ENCODE measurements at places on chromosomes 3 and 15.

- no peak for DNase-seq
These were observed 338.5 kb downstream of the PTPRG start for GRCh38 chr3:61899700-61900462.

GRCh38 chr3:123143669-123144411, 57.9 kb upstream of the SEC22A start:
- DNase-seq: no peak

DNA sequence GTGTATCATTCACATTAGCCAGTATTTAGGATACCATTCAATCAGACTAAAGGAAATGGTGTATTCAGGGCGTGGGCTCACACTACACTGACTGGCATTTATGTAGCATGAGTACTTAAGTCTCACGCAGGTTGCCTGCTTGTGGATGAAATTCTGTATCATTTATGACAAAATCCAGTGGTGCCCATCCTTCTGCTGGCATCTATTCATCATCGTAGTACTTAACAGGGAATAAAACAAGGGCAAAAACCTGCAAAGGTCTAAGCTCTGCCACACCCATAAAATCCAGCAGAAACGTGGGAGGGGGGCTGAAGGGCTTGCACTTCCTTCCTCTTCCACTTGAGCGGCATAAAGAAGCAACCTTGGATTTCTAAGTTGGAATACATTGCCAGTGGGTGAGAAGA, 2.7 kb downstream of the GAP43 start:
- no peak for DNase-seq

GRCh38 chr3:46665763-46666452, 27.6 kb downstream of the ALS2CL start:
- DNase-seq: no peak

DNA sequence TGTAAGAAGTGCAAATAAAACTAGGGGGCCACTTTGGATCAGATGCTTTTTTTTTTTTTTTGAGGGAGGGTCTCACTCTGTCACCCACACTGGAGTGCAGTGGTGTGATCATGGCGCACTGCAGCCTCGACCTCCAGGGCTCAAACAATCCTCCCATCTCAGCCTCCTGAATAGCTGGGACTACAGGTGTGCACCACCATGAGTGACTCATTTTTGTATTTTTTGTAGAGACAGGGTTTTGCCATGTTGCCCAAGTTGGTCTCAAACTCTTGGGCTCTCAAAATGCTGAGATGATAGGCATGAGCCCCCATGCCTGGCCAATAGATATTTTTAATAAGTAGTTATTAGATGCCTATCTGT, 20.8 kb downstream of the CCR1 start:
- DNase-seq: no peak
